ENCODE measurements at places on chromosomes 3 and 15. TPM values are rescaled to one million over a fixed set of nuclear protein-coding genes. Genes with fewer than 3 reads are reported as not detected.

GRCh38 chr15:63156755-63157117 lies 541 bp downstream of the RPS27L start:
- peak overlapping the region; percentile 100 for H3K4me3 ChIP-seq
- H3K36me3 ChIP-seq, result peaks cover 45% of the 10 kb centered on the region
- peaks cover 35% of the 10 kb centered on the region for H3K4me1 ChIP-seq

GOLGA8T gene
- not detected for total RNA-seq

DNA sequence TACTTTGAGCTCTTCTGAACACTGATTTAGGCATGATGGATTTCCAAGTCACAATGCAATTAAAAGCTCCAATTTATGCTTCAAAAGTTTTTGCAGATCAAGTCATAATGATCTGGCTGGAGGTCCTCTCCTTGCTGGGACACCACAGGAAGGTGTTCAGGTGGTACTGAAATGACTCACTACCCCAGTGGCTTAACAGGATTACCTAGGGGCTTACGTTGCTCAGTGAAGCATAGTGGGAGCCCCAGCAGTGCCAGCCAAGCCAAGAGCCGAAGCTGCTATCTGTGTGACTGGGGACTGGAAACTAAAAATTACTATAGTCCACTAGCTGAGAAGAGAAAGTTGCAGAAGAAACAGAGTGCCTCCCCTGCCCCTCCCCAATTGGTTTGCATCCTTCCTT lies 110.1 kb upstream of the LPP start:
- no peak overlapping the region for H3K4me3 ChIP-seq
- DNase-seq, result no peak
- H3K27me3 ChIP-seq, result no peaks in the 10 kb centered on the region
- H3K27ac ChIP-seq, result no peak overlapping the region

SOX2 gene
- not detected for total RNA-seq

- no peaks in the 10 kb centered on the region for H3K36me3 ChIP-seq
- no peaks in the 10 kb centered on the region for H3K27me3 ChIP-seq
- H3K27ac ChIP-seq, result no peak overlapping the region
- no peak for DNase-seq
Measured at GRCh38 chr15:92845126-92845508, 55.0 kb upstream of the CHD2 start.

DNA sequence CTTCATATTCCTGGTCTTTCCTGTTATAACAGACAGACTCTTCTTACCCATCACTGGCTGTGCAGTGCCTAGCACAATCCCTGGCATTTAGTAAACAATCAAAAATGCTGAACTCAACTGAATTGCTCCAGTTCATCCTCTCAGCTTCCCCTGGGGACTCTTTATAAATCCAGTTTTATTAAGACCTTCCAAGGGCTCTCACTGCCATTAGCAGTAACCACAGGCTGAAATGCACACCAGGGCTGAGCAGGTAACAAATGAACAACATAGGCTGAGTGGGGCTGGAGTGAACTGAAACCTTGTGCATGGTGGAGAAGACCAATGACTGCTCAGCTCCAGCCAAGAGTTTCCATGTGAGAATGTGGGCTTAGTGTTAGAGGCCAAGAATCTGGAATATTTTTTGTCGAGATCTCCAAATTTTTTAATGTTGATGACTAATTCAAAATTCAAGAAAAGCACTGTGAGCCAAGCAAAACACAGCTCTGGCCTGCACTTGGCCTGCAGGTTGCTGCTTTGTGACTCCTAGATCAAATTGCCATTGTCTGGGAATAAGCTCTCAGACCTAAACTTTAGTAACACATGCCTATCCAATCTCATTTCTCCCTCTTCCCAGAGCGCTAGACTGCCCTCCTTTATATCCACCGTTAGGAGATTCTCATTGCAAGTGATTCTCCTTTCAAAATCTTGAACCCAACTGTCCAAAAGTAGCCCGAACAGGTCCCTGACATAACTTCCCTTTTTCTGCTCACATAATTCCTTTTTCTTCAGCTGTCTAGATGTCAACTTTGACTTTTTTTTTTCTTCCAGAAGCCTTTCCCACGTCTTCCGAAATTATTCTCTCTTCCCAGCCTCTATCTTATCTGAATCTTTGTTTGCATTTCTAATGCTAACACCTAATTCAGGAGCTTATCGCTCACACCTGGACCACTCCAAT lies 7.4 kb downstream of the SQOR start:
- peak; percentile 77 for DNase-seq
- peaks cover 6% of the 10 kb centered on the region for H3K27me3 ChIP-seq
- H3K36me3 ChIP-seq, result no peaks in the 10 kb centered on the region
- peak overlapping the region; percentile 91 for H3K27ac ChIP-seq
- H3K4me3 ChIP-seq, result peak overlapping the region; percentile 75

DNA sequence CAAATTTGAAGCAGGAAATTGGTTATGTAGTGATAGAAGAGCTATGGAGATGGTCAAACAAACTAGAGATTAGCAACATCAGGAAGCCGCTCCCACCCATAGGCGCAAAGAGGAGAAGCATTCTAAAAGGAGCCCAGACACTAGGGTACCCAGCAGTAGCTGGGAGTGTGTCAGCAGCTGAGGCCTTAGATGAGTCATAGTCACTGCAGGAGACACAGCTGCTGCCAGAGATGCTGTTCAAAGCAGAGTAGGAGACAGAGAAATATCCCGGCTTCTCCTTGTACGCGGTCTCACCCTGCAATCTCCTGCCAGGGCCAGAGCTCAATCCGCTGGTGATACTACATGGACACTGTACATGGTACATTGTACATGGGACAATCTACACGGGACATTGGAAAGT lies 61.9 kb downstream of the VGLL3 start:
- H3K4me3 ChIP-seq, result peak overlapping the region; percentile 33
- no peak overlapping the region for H3K27ac ChIP-seq
- DNase-seq, result peak; percentile 51
- H3K36me3 ChIP-seq, result no peaks in the 10 kb centered on the region
- H3K4me1 ChIP-seq, result peaks cover 47% of the 10 kb centered on the region

- no peaks in the 10 kb centered on the region for H3K27me3 ChIP-seq
- DNase-seq, result no peak
- H3K36me3 ChIP-seq, result no peaks in the 10 kb centered on the region
- peaks cover 35% of the 10 kb centered on the region for H3K4me1 ChIP-seq
Measured at GRCh38 chr3:43624619-43625305, 3.0 kb upstream of the ANO10 start.

DNA sequence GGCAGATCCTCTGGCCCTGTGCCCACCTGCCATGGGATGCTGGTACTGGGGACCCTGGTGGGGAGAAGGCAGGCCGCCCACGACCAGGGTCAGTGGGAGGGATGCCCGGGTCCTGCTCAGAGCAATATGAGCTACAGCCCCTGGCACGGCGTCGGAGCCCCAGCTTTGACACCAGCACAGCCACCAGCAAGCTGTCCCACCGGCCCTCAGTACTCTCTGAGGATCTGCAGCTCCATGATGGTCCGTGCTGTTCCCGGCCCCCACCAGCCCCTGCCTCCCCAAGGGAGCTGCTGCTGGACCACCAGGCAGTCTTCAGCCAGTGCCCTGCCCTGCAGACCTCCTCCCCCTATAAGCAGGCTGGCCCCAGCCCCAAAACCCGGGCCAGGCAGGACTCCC lies 11.5 kb downstream of the DISP2 start:
- no peaks in the 10 kb centered on the region for H3K36me3 ChIP-seq
- DNase-seq, result no peak
- peaks cover 16% of the 10 kb centered on the region for H3K27me3 ChIP-seq
- no peak overlapping the region for H3K27ac ChIP-seq
- no peak overlapping the region for H3K4me3 ChIP-seq

RBM5 gene
- total RNA-seq, result 76.8 TPM

DNA sequence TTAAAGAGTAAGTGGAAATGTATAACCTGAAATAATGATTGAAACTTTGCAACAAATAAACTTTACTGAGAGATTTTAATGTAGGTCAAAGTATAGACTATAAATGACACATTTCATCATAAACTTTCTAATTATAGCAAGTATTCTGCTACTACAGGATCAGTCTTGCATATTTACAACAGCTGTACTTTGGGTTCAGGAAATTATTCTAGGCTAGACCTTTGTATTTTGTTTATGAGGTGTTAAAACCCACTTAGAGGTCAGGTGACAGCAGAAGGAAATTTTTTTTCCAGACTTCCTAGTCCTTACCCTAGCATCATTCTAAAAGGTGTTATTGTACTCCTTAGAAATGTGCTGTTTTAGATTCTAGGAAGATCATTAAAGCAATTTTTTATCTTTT lies 2.3 kb downstream of the RNF7 start:
- H3K4me3 ChIP-seq, result peak overlapping the region; percentile 97
- H3K4me1 ChIP-seq, result peaks cover 45% of the 10 kb centered on the region
- H3K27me3 ChIP-seq, result no peaks in the 10 kb centered on the region
- DNase-seq, result no peak

STAC gene
- not detected for total RNA-seq

GRCh38 chr3:29581311-29581710 lies 300.4 kb downstream of the RBMS3 start:
- H3K4me3 ChIP-seq, result no peak overlapping the region
- H3K27me3 ChIP-seq, result no peaks in the 10 kb centered on the region
- no peaks in the 10 kb centered on the region for H3K4me1 ChIP-seq
- DNase-seq, result no peak

DNA sequence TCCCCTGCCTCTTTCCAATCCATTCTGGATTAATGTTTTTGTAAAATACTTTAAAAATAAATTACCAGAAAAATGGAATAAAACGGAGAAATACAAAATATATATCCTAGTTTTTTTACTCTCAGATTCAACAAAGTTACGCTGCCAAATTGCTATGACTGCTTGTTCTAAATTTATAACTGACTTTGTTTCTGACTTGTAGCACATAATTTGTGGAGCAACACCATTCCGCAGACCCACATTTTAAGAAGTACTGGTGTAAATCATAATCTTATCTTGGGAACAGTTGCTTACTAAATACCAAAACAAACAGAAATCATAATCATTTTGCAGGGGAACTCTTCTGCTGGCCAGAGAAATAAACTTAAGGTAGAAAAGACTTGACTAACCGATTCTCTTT lies 339.4 kb upstream of the CBLB start:
- H3K27ac ChIP-seq, result no peak overlapping the region
- H3K4me1 ChIP-seq, result peaks cover 37% of the 10 kb centered on the region
- no peak for DNase-seq
- no peak overlapping the region for H3K4me3 ChIP-seq
- peaks cover 6% of the 10 kb centered on the region for H3K36me3 ChIP-seq

- H3K27ac ChIP-seq, result peak overlapping the region; percentile 96
- no peaks in the 10 kb centered on the region for H3K27me3 ChIP-seq
- H3K36me3 ChIP-seq, result peaks cover 50% of the 10 kb centered on the region
Measured at GRCh38 chr15:101276501-101277037, 716 bp downstream of the SELENOS start.

ARGFX gene
- total RNA-seq, result not detected

DNA sequence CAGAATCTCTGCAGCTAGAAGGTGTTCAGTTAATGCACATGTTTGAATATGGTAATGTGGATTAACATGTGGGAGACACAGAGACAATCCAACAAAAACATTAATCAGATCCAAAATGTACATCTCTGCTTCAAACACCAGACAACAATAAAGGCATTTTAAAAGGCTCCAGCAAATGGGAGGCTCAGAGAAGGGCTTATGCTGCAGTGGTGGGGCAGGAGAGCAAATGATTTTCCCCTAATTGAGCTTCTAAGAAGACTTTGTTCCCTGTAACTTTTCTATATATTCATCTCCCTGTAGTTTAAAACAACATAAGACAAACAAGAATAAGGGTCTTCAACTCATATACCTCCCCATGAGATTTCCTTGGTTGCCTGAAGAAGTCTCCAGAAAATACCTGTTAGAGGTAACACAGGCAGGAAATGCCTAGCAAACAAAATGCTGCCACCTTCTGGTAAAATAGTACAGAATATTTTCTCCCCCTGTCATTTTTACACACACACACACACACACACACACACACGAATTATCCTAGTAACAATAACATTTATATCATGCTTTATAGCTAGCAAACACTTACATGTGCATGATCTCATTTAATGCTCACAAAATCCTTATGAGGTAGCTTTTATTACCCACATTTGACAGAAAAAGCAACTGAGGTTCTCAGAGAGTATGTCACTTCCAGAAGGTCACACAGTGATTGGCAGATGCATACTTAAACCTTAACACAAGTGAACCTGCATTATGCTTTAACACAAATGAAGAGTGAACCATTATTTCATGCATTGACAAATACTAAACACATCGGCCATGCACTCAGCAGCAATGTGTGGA lies 123.4 kb upstream of the MB21D2 start:
- H3K4me1 ChIP-seq, result no peaks in the 10 kb centered on the region
- H3K36me3 ChIP-seq, result no peaks in the 10 kb centered on the region
- no peaks in the 10 kb centered on the region for H3K27me3 ChIP-seq
- peak; percentile 57 for DNase-seq

CTSH gene
- total RNA-seq, result 0.67 TPM

- H3K4me3 ChIP-seq, result no peak overlapping the region
- H3K27ac ChIP-seq, result peak overlapping the region; percentile 6
- no peak for DNase-seq
Measured at GRCh38 chr3:5116538-5116937, 5.6 kb upstream of the ARL8B start.

- no peak overlapping the region for H3K27ac ChIP-seq
- no peaks in the 10 kb centered on the region for H3K36me3 ChIP-seq
- H3K4me1 ChIP-seq, result peaks cover 14% of the 10 kb centered on the region
- H3K27me3 ChIP-seq, result no peaks in the 10 kb centered on the region
- no peak overlapping the region for H3K4me3 ChIP-seq
- no peak for DNase-seq
Measured at GRCh38 chr3:56764904-56765547, 36.7 kb downstream of the ARHGEF3 start.

GATM gene
- 0.14 TPM for total RNA-seq

GRCh38 chr15:50117431-50118027 lies 1.5 kb downstream of the ATP8B4 start:
- H3K4me1 ChIP-seq, result peaks cover 21% of the 10 kb centered on the region
- H3K27me3 ChIP-seq, result no peaks in the 10 kb centered on the region
- H3K27ac ChIP-seq, result no peak overlapping the region
- H3K4me3 ChIP-seq, result no peak overlapping the region
- H3K36me3 ChIP-seq, result no peaks in the 10 kb centered on the region

DNA sequence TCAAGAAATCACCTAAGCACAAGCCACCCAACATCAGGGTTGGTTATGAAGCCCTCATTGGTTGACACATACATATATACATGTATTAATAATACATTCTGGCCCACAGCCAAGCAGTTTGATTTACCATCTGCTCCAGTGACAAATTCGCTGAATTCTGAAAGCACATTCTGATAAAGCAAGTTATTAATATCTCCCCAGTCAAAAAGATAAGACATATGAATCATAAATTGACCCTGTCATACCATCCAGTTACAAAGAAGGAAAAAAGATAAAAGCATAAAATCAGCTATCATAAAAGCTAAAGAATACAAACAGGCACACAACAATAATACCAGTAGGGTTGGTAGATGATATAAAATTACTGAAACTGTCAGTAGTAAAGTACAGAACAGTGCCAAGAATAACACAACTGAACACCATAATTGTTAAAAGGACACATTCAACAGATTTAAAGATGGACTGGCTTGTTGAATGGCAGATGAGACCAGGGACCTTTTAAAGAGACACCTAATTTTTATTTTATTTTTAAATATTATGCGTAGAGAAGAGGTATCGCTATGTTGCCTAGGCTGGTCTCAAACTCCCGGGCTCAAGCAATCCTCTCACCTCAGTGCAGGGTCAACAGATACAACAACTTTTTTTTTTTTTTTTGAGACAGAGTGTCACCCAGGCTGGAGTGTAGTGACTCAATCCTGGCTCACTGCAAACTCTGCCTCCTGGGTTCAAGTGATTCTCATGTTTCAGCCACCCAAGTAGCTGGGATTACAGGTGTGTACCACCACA lies 7.7 kb downstream of the SNX4 start:
- peak overlapping the region; percentile 67 for H3K27ac ChIP-seq
- H3K36me3 ChIP-seq, result peaks cover 33% of the 10 kb centered on the region
- peak overlapping the region; percentile 0 for H3K4me3 ChIP-seq
- H3K4me1 ChIP-seq, result peaks cover 37% of the 10 kb centered on the region
- H3K27me3 ChIP-seq, result no peaks in the 10 kb centered on the region

GRCh38 chr3:32841341-32841740 lies 23.5 kb downstream of the TRIM71 start:
- peaks cover 61% of the 10 kb centered on the region for H3K27me3 ChIP-seq
- H3K36me3 ChIP-seq, result no peaks in the 10 kb centered on the region
- DNase-seq, result no peak
- H3K4me1 ChIP-seq, result peaks cover 6% of the 10 kb centered on the region
- no peak overlapping the region for H3K4me3 ChIP-seq
